Activated CD8-positive, alpha-beta memory T cell treated with anti-CD3 and anti-CD28 coated beads for 4 hours (primary cell): ENCODE measurements at places on chromosomes 1 and 21.
A peak's percentile ranks its signal among the peaks of the same experiment; 100 is the strongest.

DNA sequence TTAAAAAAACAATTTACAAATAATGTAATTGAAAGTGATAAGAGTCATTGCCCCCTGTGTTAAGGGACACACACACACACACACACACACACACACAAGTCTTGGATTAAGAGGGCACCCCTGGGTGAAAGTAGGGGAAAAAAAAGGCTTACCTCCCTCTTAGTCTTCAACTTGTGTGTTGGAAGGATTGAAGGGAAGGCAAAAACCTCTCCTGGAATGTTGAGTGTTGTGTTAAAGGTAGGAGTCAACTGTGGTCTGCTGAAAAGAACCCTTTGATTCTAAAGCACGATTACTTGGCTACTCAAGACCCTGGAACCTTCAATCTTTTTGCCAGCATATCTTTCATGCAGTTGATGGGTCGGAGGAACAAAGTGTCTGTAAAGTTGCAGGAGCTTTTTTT is 6.4 kb downstream of the PBX1 start:
- DNase-seq: no peak

DNA sequence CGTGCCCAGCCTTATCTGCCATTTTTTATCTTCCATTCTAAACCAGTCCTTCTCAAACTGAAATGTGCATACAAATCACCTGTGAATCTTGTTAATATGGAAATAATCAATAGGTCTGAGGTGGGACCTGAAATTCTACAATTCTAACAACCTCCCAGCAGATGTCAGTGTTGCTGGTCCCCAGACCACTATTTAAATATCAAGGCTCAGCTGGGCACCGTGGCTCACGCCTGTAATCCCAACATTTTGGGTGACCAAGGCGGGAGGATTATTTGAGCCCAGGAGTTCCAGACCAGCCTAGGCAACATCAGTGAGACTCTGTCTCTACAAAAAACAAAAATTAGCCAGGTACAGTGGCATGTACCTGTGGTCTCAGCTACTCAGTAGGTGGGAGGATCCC is 4.1 kb downstream of the UQCRHL start:
- DNase-seq: no peak

DNA sequence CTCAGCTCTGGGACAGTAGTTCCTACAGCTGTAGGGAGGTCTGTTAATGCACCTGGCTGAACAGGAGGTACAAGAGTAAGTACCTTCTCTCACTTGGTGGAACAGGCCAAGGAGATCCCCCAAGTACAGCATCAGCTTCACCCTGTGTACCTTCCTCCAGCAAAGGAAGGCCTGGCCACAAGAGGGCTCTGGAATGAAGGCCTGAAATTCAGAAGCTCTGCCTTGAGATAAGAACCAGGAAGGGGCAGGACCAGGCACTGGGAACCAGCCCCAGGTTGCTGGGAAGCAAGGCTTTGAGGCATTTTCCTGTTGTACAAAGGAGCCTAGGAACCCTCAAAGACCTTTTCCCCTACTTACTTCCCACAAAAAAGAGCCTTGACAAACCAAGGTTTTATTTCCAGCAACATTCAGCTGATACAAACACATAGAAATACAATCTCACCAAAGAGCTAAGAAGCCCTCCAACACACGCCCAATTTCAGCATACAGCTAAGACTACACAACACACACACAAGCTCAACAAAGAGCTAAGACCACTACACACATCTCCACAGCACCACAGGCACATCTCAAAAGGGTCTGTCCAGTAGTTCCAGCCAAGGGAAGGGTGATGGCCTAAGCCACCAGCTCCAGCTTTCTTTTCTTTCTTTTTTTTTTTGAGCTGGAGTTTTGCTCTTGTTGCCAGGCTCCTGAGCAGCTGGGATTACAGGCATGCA is 23.5 kb downstream of the F11R start:
- no peak for DNase-seq

DNA sequence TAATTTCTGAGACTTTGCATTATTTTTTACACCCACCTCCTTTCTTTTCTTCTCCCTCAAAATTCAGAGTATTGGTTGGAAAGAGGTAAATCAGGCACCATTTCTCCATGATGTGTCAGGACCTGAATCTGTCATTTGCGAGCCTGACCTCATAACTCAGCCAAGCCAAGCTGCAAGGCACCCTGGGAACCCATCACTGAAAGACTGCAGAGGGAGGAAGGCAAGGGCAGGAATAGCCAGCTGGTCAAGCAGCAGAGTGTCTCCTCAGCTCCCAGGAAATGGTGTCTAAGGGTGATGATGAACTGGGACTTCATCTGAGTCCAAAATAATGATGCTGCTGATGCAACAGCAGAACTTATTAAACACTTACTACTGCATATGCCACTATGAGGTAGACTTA is 556.6 kb downstream of the OMA1 start:
- DNase-seq: no peak

DNA sequence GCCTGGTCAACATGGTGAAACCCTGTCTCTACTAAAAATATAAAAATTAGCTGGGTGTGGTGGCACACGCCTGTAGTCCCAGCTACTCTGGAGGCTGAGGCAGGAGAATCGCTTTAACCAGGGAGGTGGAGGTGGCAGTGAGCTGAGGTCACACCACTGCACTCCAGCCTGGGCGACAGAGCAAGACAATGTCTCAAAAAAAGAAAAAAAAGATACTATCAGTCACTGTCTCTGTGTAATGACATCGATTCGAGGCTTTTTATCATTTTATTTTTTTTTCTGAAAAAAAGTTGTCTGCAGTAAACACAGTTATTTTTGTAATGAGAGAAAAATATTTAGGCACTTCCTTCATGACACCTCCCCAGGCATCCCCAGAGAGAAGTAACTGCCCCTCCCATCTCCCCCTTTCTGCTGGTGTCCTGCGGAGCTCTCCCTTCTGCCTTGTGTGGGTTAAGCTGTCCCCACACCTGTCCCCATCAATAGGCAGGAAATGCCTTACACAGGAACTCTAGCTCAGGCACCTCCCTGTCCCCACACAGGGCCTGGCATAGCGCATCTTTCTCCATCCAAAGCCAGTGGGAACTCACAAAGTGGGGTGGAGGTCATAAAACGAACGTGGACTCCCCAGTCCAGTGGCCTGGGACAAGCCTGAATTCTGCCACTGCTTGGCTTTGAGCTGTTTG is 132.0 kb downstream of the SYF2 start:
- no peak for DNase-seq

DNA sequence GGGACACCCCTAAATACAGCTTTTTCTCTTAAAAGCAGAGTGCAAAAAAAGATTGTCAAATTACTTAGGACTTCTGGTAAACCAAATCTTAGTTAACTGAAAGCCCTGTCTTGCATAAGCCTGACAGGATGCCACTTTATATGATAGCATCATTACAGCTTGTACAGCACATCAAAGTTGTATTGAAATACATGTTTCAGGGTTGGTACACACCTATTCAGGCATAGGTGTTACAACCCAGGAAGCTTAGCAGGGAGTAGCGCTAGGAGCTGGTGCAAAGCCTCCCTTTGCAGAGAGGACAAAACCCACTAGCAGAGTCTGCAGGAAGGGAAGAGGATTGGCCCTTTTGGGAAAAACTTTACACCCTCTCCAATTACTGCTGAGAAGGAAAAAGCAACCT is 258.9 kb upstream of the SGIP1 start:
- no peak for DNase-seq

- no peak for DNase-seq
These were observed 10.8 kb upstream of the PALMD start for GRCh38 chr1:99634971-99635624.

DNA sequence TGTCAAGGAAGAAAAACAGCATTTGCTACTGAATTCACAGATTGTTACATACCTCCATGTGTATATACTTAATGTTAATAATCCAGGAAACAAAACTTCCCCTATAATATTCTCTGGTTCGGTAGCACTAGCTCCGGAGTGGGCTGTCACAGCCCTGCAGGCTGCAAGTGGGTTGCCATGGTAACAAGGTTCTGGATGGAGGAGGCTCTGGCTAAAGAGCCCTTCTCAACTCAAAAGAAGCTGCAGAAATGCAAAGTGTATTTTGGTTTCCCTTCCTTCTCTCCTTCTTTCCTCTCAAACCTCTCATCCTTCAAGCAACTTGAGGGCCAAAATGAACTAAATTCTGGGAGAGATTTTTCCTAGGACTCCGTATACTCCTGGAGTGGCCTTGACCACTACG is 45.2 kb downstream of the ASTN1 start:
- no peak for DNase-seq

DNA sequence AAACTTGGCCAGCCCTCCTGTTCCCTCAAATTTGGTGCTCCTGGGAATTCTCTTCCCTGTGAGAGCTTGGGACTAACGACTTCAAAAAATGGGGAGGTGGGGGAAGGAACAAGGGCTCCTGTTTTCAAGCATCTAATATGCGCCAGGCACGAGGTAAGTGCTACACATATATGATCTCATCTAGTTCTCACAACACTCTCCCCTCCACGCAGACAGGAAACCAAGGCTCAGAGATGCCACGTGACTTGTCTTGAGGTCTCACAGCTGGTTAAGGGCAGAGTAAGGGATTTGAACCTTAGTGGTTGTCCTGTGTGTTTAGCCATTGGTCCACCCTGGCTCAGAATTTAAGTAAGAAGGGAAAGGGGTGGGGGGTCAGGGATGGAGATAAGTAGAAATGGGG is 125.9 kb downstream of the DMRTB1 start:
- peak; percentile 39 for DNase-seq

GRCh38 chr1:41783189-41783639 is 135.5 kb downstream of the HIVEP3 start:
- DNase-seq: no peak

GRCh38 chr1:33615546-33615945 is 143.1 kb downstream of the ZSCAN20 start:
- DNase-seq: no peak

GRCh38 chr1:248750496-248750895 is 5.1 kb downstream of the LYPD8 start:
- DNase-seq: no peak

DNA sequence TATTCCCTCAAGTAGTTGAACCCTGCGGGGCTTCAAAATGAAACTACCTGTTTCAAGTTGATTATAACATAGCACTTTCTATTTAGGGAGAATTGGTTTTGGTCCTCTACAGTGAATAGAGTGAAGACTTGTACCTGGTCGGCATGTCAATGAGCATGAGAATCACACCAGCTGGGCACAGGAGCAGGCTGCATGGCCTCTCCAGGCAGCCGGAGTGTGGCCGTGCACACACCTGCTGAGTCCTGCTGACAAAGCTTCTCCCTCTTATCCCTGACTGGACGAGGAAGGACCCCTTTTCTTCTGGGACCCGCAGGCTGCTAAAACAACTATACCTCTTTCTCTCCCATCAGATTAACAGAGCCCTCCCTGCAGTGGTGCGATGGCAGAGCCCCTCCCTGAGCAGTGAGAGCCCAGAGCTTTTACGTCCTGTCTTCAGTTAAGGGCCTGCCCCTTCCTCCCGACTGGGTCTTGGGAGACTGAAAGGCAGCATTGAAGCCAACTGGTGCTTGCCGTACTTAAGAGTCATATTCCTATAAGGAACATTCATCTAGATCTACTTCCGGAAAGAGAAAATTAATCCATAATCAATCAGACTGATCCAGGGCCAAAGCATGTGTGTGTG is 124.9 kb downstream of the CAPN8 start:
- no peak for DNase-seq

DNA sequence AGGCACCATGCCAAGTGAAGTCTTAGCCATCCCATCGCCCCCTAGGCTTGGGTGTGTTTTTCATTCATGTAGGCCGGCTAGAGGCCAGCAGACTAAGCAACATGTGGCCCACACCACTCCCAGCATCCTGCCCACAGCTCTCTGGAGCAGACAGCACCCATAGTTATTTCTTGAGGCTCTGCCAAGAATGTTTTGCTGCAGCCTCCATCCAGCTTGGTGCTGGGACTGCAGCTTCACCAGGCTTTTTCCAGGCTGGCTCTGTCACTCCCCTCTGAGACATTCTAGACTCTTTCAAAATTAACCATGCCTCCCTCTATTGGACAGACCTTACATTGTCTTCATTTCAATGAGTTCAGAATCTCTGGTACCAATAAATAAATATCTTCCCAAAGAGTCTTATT is 104.2 kb downstream of the DUSP10 start:
- DNase-seq: no peak

- no peak for DNase-seq
These were observed 21.0 kb downstream of the ABCG1 start for GRCh38 chr21:42239973-42240372.

DNA sequence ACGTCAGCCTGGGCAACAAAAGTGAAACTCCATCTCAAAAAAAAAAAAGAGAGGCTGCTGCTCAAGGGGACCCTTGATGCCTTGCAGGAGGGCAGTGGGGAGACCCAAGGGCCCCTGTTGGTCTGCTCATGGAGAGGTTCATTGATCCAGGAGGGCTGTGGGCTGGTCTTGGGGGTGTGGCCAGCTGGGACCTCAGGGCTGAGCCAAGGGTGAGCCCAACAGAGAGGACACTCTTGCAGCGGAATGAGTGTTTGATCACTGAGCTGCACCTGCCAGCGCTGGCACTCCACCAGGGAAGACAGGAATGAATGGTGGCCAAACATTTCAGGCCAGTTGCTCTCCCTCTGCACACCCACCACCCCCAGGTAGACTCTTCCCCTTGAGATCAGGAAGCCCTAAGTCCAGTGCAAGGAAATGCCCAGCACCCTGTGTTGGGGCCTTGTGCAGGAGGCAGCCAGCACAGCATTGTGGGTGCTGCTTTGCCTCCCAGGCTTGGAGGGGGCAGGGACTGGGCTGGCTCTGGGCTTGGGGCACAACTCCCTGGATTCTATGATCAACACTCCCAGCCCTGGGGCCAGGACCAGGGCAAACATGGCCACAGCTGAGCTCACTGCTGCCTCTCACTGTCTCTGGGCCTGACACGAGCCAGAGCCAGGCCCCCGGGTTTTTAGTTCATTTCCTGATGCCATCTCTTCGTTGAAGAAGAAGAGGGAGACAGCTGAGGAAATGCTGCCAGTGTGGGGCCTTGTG is 50.7 kb downstream of the IRF2BP2 start:
- no peak for DNase-seq

- DNase-seq: no peak
These were observed 95.7 kb upstream of the GCLM start for GRCh38 chr1:94004924-94005323.

DNA sequence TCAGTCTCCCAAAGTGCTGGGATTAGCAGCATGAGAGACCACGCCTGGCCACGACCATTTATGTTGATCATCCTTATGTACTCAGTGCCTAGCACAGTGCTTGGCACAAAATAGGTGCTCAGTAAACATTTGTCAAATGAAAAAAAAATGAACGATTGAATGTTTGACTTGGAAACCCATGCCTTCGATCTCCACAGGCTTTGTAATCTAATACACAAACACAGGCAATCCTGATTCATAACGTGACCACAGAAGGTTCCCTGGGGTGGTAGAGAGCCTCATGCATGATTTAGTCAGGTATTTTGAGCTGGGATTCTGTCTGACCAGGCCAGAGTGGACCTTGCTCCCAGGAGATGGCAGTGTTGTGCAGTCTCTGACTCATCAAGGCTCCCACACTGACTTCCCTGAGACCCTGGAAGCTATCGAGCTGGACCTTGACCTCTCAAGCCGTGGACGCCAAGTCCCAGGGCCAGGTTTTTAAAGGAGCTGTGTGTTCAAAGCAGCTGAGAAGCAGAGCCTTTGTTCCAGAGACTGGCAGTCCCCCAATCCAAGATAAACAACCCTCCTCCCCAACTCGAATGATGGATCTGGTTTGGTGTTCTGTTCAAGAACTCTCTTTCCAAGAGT is 81.1 kb downstream of the PGM1 start:
- no peak for DNase-seq
